ENCODE measurements at places on chromosomes 11 and 22. TPM values are rescaled to one million over a fixed set of nuclear protein-coding genes. Genes with fewer than 3 reads are reported as not detected.
A peak's percentile ranks its signal among the peaks of the same experiment; 100 is the strongest.

The SCUBE2 gene
- total RNA-seq = 1.6 TPM

DNA sequence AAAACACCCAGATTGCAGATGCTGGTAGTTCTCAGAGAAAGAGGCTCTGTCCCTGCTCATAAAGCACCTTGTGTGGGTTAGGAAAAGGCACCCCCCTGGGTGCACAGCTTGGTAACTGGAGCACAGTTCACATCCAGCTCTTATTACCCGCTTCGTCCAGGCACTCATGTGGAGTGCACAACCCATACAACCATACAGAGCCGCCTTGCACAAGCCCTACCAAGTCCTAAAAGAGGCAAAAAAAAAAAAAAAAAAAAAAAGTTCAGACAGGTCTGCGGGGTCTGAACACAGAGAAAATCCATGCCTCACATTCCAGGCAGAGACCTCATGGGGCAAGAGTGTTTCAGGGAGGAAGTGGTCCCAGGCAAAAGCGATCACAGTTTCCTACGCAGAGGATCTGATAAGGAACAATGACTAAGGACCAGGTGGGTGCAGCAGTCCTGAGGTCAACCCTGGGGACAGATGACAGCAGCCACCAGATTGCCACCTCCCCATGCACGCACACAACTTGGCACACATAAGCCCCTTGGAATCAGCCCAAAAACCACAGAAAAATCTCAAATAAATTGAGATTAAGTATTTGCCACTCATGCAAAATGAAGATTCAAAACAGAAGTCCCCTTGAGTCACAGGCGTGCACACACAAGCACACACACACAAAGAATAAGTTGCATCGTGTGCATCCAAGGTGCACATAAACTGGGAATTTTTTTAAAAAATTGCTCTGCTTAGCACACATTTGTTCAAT, 12.3 kb downstream of the MB start:
- DNase-seq = no peak

The CD3E gene
- not detected for total RNA-seq

The ABCC8 gene
- 3.2 TPM for total RNA-seq

- DNase-seq = peak; percentile 56
Measured at GRCh38 chr11:86069408-86070101, 671 bp upstream of the PICALM start.
